ENCODE measurements at places on chromosomes 1 and 21.

DNA sequence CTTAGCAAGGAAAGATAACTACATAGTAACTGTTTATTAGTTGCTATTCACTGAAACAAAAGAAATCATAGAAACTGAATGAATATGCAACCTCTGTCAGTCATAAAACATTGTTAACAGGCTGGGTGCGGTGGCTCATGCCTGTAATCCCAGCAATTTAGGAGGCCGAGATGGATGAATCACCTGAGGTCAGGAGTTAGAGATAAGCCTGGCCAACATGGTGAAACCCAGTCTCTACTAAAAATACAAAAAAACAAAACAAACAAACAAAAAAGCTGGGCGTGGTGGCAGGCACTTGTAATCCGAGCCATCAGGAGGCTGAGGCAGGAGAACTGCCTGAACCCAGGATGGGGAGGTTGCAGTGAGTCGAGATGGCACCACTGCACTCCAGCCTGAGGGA is 44.1 kb downstream of the CRB1 start:
- no peak for DNase-seq

DNA sequence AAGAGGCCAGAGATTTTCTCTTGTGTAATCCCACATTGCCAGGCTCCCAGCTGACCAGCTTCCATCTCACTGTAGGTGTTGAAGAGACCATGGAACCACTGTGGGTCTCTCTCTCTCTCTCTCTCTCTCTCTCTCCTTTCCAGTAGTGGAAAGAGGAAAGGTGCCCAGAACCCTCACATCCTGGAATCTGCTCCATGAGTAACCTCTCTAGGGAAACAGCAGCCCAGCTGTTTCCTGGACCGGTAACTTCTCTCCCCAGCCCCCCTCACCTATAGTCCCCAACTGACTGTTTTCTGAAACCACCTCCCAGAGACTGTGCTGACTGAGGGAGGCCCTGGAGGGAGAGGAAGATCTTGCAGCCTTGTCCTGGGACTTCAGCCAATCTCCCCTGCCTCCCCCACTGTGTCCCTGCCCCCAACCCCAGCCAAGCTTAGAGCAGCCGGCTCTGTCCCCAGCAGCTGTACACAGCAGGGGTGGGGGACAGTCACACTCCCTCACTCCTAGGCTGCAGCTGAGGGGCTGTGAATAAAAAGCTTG is 20.6 kb upstream of the SLC45A3 start:
- DNase-seq = no peak

DNA sequence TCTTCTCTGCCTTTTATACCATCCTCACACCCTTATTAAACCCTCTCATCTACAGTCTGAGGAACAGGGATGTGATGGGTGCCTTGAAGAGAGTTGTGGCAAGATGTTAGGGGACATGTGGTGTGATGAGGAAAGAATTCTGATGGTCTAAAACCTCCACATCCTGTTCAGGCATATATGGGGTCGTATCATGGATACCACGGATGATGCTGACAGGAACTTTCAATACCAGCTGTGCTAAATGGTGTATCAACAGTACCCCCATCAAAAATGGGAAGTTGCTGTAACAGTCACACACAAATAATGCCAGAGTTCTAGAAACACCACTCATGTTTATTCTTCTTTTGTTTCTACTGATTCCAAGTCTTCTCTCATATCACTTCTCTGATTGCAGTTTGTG is 12.9 kb downstream of the OR2T6 start:
- no peak for DNase-seq

GRCh38 chr1:166261511-166261910 is 94.7 kb upstream of the FAM78B start:
- no peak for DNase-seq

DNA sequence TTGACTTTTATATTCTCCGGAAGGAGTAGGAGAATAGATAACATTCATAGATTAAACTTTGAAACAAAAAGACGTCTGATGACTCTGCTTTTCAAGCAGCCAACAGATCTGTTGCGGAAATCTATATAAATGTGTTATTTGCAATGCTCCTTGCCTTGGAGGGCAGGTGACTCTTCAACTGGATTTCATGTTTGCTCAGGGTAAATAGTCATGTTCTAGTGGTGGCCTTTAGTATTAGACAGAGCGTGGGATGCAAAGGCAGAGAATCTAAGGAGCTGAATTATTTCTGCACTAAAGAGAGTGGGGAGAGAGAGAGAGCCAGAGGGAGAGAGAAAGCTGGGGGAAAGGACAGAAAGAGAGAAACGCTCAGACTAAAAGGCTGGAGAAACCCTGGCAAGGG is 454.3 kb downstream of the AJAP1 start:
- no peak for DNase-seq

- no peak for DNase-seq
Measured at GRCh38 chr1:110674337-110675059, at the start of gene KCNA3. KCNA3 (minus strand) TSS chr1:110674940; CDS start chr1:110674809, 131 bp downstream.

DNA sequence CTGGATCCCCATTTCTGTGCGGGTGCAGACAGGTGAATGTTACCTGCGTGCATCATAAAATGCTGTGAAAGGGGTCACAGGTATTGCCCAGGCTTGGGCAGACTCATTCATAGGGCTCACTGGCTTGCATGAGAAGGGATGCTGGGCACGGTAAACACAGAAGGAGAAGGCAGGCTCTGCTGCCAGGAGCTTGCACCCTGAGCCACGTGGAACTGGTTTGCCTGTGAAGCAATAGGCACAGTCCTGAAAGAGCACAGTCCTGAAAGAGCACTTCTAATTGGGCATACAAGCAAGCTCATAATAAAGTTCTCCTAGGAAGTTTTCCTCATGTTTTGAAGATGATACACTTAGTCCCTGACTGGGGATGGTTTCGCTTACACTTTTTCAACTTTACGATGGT is 40.9 kb downstream of the GALNT2 start:
- DNase-seq = no peak

DNA sequence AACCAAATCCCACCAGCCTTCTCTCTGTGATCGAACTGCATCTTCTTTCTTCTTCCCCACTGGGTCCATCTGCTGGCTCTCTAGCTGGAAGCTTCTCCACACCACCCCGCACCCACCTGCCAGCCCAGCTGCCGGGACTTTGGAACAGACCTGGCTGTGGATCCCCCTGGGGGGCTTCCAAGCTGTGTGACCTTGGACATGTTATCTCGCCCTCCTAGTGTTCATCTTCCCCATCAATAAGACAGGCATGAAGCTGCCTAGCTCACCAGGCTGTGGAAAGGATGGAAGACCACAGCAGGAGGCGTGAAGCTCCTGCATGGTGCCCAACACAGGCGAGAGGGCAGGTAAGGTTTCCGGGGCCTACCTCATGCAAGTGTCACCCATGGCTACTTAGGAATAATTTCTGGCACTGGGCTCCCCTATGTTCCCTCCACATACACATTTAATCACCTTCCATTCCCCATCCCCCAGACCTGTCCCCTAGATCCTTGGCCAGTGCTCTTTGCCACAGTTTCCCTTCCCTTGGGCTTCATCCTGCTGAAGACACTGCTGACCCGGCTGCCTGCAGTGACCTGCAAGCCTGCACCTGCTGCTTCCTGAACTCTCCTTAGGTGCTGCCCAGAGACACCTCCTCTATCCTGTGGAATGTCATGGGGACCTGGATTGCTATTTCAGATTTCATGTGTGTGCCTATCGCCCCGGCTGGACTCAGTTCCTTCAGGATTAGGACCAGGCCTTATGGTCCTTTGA is 13.2 kb upstream of the C2CD2 start:
- DNase-seq = no peak

DNA sequence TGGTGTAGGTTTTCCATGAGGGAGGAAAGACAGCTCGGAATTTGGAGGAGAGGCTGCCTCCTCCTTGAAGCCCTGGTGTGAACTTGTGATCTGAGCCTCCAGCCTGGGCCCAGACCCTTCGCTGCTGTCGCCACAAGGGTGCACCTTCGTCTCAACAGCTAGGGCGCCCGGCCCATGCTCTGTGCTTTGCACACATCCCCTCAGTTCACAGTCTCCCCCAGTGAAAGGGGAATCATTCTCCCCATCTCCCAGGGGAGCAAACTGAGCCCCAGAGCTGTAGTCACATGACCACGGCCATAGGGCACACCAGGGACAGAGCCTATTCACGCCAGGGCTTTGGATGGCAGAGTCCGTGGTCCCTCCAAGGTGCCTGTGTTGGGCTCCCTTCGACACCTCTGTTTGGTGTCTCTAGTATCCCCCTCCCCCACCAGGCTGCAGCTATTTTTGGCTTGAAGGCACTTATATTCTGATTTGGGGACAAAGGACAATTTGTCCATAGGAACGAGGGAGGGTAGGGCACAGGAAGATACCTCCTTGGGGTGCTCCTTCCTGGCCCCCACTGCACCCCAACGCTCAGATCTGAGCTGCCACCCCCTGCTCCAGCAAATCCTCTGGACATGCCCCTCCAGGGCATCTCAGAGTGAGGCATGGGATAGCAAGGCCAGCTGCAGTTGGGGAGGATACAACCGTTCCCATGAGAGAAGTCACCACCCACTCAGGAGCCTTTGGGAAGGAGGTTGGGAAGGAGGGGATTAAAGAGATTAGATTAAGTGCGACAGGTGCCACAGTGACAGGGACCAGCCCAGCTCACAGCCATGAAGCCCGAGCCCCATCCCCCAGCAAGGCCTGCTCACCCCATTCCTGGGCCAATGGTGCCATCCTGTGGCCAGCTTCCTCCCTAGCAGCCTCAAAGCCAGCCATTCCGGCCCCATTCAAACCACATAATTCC is 15.7 kb downstream of the MATN1 start:
- no peak for DNase-seq

- no peak for DNase-seq
Measured at GRCh38 chr1:224589006-224589405, 27.1 kb upstream of the CNIH3 start.

DNA sequence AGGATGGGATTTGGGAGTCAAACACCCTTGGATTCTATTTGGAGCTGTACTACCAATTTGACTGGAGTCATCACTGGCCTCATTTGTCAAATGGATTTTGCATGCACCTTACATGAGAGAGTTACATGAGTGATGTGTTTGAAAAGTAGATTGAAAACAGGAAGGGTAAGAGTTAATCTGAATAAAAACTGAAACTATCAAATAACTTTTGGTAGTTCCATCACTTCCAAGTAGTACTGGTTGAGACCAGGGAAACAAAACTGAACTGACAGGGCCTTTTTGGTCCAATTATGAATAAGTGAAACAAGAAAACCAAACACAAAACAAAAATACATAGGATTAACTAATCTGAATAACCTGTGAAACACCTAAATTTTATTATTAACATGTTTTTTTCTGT is 30.2 kb downstream of the NUCKS1 start:
- DNase-seq = no peak

GRCh38 chr1:54273092-54273794 is 73.3 kb downstream of the MRPL37 start:
- DNase-seq = no peak

DNA sequence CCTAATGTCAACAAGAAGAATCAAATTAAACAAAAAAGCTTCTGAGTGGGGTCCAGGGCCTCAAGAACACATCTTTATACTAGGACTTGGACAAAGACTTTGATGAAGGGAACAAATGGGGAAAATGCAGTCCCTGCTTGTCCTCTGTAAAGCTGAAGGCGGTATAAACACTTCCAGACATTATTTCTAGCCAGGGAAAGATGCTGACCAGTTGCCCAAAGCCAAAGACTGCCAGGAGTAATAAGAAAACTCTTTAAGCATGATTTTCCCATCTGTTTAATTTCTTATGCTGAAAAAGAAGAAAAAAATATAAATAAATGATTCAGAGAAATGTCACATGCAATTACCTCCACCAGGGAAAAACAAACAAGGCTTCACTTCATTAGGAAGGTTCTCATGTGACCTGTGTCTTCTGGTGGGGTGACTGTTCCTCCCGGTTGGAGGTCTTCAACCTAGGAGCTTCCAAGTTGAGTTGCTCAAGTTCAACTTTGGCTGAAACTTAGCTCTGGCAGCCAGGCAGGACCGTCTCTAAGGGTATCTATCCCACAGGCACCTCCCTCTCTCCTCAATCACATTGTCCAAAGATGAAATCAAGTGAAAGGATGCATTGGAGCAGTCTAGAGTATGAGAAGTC is 65.2 kb upstream of the KCNE2 start:
- no peak for DNase-seq

- DNase-seq = no peak
Measured at GRCh38 chr1:229848752-229849677, 218.0 kb upstream of the GALNT2 start.

- no peak for DNase-seq
Measured at GRCh38 chr1:162113419-162113818, 43.9 kb downstream of the NOS1AP start.

DNA sequence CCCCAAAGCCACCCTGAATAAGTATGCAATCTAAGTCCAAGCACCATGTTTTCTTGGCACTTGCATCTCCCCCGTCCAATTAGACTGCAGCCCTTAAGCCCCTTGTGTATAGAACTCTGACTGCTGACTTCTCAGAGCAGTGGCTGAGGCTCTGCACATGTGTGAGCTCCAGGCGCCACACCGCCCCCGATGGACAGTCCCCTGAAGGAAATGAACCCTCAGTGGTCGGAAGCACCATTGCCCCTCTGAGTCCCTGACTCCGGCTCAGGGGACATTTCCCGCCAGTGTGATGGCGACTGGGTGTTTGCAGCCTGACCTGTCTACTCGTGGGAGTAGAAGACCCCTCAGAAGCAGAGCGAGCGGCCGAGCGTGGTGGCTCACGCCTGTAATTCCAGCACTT is 37.2 kb upstream of the SCCPDH start:
- no peak for DNase-seq

DNA sequence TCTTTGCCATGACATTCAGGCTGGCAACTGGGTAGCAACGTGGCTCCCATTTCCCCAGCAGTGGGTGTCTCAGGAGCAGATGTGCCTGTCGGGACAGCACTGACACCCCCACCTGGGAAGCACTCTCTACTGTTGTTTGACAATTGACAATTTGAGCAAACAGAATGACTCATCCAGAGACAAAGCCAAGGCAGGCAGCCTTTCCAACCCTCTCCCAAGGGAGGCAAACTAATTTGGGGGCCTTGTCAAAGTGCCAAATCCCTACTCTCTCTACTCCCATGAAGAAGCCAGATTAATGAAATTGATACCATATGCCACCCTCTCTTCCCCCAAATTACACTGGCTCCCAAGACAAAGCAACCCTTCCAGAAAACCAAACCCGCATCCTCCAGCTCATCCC is 65.6 kb downstream of the GRIK3 start:
- no peak for DNase-seq

- no peak for DNase-seq
Measured at GRCh38 chr1:32247983-32248889, 1.2 kb downstream of the FAM167B start.

DNA sequence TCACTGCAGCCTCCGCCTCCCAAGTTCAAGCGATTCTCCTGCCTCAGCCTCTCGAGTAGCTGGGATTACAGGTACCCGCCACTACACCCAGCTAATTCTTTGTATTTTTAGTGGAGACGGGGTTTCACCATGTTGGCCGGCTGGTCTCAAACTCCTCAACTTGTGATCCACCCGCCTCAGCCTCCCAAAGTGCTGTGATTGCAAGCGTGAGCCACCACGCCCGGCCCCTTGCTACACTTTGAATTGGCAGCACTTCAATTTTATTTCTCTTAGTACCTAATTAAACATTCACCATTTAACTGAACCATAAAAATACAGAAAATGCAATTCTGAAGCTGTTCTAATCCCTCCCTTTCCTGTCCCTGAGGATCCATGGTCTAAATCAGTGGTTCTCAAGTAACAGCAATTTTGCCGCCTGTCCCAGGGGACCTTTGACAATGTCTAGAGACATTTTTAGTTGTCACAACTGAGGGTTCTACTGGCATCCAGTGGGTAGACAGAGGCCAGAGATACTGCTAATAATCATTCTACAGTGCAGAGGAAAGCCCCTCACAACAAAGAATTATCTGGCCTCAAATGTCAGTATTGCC is 4.3 kb upstream of the BCL2L15 start:
- no peak for DNase-seq
